Stimulated activated CD4-positive, alpha-beta T cell treated with anti-CD3 and anti-CD28 coated beads, Interleukin-15, amount 100 ng/mL, for 48 hours (primary cell): ENCODE measurements at places on chromosomes 12 and 14.

DNA sequence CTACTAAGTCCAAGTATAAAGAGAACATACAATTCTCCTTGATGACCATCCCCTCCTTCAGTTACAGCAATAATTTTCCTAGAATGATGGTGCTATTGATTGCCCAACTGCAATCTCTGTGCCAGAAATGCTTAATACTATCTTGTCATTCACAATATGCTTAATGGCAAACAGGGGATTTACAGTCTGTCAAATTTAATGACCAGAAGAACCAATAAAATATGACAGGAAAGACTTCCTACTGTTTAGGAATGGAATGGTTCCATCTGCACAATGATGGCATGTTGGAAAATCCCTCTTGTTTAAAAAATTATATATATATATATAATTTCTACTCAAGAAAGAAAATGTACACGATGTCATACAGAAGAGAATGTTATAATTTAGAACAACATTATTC lies 623.2 kb downstream of the CCER1 start:
- no peak for DNase-seq

DNA sequence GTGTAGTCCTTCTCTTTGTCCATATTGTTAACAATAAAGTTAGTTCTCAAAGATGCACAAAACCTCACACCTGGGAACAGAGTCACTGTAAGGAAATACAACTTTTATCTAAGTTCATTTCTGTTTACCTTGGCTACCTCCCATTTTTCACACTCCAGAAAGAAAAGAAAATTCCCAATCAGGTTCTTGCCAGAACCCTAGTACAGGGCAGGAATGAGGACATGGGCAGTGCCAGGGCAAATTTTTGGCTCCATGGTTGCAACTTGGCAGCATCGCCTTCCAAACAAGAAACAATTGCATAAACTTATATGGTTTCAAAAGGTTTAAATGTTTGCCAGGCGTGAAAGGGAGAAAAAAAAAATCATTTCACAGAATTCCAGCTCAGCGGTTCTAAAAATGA lies 296.3 kb upstream of the PRKD1 start:
- no peak for DNase-seq

GRCh38 chr12:116727261-116727660 lies 10.6 kb downstream of the SPRING1 start:
- no peak for DNase-seq

DNA sequence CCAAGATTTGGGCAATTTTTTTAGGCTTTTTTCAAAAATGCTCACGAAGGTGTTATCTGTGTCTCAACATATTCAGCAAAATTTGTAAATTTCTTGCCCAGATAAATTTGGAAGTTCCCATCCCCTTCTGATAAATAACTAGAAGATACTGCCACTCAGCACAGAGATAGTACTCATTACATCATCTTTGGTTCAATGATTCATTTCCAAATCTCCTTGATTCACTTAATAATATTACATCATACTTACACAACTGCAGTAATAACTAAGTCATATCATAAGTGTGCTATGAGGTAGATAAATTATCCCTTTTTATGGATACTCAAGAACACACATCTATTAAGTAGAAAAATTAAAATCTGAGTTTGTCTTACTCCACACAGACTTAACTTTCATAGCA lies 89.4 kb downstream of the RPAP3 start:
- DNase-seq: no peak

- no peak for DNase-seq
These were observed 3.6 kb downstream of the SLC25A29 start for GRCh38 chr14:100302616-100303015.

DNA sequence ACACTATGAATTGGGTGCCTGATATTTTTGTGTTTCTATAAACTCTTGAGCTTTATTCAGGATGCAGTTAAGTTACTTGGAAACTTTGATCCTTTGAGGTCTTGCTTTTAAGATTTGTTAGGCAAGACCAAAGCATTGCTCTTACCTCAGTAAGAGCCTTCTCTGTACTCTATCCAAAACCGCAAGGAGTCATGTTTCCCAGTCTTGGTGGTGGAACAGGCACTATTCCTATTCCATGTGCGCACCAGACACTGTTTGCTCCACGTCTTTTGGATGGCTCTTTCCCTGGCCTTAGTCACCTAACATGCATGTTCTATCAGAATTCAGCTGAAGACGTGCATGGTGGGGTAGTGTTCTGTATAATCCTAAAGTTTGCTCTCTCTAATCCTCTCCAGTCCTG lies 23.5 kb downstream of the CSRP2 start:
- DNase-seq: no peak

- DNase-seq: no peak
These were observed 165.4 kb upstream of the LRIG3 start for GRCh38 chr12:59085690-59086089.

DNA sequence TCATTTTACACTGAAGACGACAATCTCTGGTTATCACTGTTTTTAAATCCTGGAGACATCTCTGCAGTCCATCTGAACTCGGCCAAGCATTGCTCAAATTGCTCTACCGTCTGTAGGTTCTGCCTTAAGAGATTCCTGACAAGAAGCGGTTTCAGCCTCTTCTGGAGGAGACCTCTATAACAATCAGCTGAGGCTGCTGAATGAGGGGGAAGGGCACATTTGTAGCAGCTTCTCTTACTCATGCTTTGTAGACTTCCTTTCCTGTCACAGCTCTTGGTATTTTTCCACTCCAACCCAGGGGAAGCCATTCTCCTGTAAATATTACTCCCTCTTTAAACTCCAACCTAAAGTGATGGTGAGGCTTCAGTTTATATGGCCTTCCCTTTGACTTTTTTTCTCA lies 3.0 kb downstream of the ARG2 start:
- DNase-seq: no peak

DNA sequence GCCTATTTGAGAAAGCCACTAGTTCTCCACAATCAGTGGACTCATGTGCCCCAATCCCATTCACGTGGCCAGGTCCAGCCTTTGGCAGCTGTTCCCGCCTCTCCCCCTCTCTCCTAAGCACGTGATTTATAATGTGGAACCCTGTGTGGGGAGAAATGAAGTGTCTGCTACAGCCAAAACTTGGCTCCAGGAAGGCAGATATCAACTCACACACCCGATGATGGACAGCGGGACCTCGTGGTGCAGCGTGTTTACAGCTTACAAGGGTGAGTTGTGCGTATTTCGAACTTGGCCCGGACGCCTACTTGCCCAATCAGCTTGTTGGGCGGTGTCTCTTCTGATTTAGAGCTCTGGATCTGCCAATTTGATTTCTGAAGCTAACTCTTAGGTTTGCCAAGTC lies 38.1 kb upstream of the FAM181A start:
- no peak for DNase-seq

- DNase-seq: no peak
These were observed 95.8 kb downstream of the PRKCH start for GRCh38 chr14:61417141-61417540.

- no peak for DNase-seq
These were observed 37.4 kb downstream of the IFT43 start for GRCh38 chr14:76022991-76023390.

- DNase-seq: no peak
These were observed 26.8 kb upstream of the BMAL2 start for GRCh38 chr12:27305673-27306456.

- peak; percentile 2 for DNase-seq
These were observed 74.3 kb upstream of the CPM start for GRCh38 chr12:69007101-69007854.

GRCh38 chr12:20096430-20096829 lies 271.9 kb upstream of the PDE3A start:
- DNase-seq: no peak

- no peak for DNase-seq
These were observed 418.1 kb downstream of the LRIG3 start for GRCh38 chr12:58502226-58502625.

DNA sequence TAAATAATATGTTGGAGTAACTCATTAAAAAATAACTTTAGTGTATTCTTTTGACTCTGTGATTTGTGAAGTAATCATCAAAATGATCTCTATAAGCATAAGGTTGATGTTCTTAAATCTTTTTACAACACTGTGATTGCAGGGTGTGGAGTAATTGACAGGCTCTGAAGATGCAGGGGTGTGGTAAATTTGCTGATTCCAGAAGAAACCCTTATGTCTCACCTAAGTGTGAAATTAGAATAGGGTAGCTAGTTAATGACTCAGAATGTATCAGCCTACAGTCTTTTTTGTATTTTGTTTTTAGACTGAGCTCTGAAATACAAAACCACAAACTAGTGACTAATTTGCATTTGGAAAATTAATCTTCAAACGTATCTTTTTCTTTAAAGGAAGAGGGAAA lies 5.9 kb downstream of the PRPF39 start:
- no peak for DNase-seq

DNA sequence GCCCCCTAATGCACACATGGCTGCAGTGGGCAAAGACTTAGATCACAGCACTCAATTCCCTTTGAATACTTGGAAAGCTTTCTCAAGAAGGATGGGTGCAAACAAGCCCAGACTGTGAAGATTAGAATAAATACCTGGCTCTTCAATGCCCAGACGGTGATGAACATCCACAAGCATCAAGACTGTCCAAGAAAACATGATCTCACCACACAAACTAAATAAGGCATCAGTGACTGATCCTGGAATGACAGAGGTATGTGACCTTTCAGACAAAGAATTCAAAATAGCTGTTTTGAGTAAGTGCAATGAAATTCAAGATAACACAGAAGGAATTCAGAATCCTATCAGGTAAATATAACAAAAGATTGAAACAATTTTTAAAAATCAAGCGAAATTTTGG lies 43.8 kb upstream of the ZDHHC17 start:
- DNase-seq: no peak

GRCh38 chr12:100114574-100114973 lies 28.1 kb downstream of the BLTP3B start:
- no peak for DNase-seq

GRCh38 chr12:112061137-112061536 lies 47.4 kb downstream of the NAA25 start:
- no peak for DNase-seq

GRCh38 chr12:7092229-7092985 lies at the start of gene C1R:
Gene C1R, minus strand, starts transcription at chr12:7092445. Its CDS starts 57 bp downstream, at chr12:7092388.
- peak; percentile 38 for DNase-seq

GRCh38 chr12:95339086-95339788 lies 121.6 kb downstream of the VEZT start:
- no peak for DNase-seq

DNA sequence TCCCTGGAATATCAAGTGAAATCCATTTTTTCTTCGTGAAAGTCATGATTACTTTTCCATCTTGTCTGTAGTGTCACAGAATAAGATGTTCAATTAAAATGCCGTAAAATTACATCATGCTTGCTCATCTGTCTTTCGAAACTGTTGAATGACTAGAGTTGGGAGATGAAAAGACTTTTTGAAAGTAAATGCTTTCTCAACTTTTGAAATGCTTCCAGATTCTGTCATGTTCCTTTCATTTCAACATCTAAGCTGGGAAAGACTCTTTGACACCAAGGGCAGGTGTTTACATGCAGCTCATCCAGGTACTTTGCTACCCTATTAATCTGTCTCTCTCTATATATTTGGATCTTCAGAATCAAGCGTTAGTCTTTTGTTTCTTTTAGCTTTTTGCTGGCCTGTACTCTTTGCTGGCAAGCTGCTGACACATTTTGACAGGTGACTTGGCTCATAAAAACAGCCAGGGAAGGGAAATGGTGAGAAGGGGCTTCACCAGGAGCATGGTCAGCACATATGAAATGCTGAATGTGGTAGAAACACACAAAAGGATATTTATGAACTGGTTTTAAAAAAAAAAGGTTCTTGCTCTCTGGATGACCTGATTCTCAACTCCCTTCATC lies 77.0 kb upstream of the METAP2 start:
- no peak for DNase-seq

DNA sequence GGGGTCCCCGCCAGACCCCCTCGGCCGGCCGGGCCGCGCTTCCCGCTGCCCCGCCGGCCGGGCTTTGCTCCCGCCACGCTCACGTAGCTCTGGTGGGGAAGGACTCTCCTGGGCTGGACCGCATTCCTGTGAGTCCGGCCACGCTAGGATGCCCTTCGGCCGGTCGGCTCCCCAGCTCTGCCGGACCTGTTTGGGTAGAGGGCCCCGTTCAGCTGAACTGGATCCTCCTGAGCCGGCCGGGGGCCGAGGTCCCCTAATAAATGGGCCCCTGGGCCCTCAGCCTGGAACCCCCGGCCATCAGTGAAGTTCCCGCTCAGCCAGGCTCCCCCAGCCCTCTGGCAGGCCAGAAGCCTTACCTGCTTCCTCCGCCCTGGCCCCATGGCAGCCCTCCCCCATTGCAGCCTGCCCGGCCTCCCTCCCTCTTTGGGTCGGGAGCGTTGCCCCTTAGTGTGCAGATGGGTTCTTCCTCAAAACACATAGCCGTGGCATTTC lies 593 bp downstream of the UNC119B start:
- no peak for DNase-seq

- DNase-seq: no peak
These were observed 93.3 kb downstream of the DUSP16 start for GRCh38 chr12:12469386-12469785.

DNA sequence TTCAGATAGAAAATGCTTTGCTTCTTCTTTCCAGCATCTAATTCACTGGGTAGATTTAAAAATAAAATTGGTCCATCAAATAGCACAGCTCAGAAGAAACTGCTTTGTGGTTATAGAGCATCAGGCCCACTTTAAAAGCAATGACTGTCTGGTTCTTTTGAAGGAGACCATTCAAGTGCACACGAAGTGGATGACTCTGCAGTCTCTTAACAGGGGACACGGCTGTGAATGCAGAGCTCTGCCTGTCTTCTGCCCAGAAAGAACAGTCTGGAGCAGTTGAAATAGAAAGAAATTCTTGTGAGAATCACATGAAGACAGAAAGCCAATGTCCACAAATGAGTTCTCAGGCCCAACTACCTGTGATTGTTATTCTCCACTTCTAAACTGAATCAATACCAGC lies 138.7 kb upstream of the PLEKHA5 start:
- DNase-seq: no peak

GRCh38 chr14:51674294-51675002 lies 22.7 kb downstream of the FRMD6 start:
- DNase-seq: no peak

GRCh38 chr14:64195199-64195598 lies 99.0 kb downstream of the ESR2 start:
- no peak for DNase-seq
